ENCODE measurements at places on chromosomes 6 and 20. TPM values are rescaled to one million over a fixed set of nuclear protein-coding genes. Genes with fewer than 3 reads are reported as not detected.

DNA sequence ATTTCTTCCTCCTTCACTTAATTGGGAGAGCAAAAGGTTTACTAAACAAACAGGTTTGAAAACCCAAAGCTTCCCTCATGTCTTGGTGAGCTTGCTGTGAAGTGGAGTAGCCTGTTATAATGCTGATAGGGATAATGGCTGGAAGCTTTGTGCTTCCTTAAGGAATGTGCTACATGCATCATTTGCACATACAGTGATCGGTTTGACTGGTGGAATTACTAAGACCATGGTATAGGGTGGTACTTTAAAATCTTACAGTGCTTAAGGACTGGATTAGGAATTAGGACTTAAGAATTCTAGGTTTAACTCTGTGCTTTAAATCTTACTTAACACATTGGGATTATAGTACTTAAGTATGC lies 75.7 kb downstream of the ARID1B start:
- DNase-seq = no peak

- no peak for DNase-seq
Observed at GRCh38 chr6:164533045-164533362, 776.4 kb downstream of the C6orf118 start.

DNA sequence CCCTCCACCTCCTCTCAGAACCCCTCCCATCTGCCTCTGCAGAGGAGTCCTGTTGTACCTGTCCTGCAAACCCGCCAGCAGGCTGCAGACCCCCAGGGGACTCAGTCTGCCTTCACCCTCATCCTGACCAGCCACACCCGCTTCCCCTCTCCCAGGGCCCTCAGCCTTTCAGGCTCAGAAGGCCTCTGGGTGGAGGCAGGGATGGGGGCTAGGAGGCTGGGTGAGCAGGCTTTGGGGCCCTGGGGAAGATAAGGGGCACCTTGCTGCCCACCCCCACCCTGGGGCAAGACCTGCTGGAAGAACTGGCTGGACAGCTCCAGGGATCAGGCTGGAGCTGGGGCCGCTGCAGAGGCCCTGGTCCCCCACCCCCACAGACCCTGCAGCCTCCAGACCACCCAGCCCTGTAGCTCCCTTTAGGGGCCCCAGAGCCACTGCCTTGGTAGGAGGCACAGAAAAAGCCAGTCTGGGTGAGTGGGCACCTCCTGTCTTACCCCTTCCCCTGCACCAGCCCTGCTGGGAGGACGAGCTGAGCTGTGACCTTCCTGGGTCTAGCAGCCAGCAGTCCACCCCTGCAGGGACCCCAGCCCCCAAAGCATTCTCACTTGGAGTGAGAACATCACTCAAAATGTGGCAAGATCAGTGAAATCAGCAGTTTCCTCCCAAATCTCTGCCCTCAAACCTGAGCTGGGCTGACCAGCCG lies 5.2 kb downstream of the TEAD3 start:
- no peak for DNase-seq

The CARMIL1 gene
- total RNA-seq = 4.0 TPM

The MROH8 gene
- total RNA-seq = 1.8 TPM

The LY6G6F gene
- not detected for total RNA-seq

DNA sequence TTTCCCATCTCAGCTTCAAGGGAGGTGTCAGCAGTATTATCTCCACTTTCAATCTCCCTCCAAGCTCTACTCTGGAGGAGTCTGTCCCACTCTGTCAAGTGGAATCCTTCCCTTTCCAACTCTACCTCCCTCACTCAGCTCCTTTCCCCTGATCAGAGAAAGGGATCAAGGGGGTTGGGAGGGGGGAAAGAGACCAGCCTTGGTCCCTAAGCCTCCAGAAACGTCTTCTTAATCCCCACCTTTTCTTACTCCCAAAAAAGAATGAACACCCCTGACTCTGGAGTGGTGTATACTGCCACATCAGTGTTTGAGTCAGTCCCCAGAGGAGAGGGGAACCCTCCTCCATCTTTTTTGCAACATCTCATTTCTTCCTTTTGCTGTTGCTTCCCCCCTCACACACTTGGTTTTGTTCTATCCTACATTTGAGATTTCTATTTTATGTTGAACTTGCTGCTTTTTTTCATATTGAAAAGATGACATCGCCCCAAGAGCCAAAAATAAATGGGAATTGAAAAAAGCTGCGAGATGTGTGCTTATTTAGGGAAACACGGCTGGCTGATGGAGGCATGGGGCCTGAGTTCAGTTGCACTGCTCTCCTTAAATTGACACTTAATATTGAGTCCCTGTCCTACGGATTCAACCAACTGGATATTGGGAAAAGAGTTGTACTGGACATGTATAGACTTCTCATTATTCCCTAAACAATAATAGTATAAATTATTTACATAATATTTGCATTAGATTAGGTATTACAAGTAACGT lies 4.9 kb downstream of the TUBB start:
- DNase-seq = no peak

The MATN4 gene
- 0.15 TPM for total RNA-seq

- no peak for DNase-seq
Observed at GRCh38 chr6:165222315-165223025, 86.9 kb downstream of the C6orf118 start.

The CCN6 gene
- total RNA-seq = 3.0 TPM

- DNase-seq = no peak
Observed at GRCh38 chr20:42594011-42594410, 595.7 kb downstream of the PTPRT start.

- DNase-seq = no peak
Observed at GRCh38 chr6:113998811-113999210, 27.9 kb upstream of the HDAC2 start.

DNA sequence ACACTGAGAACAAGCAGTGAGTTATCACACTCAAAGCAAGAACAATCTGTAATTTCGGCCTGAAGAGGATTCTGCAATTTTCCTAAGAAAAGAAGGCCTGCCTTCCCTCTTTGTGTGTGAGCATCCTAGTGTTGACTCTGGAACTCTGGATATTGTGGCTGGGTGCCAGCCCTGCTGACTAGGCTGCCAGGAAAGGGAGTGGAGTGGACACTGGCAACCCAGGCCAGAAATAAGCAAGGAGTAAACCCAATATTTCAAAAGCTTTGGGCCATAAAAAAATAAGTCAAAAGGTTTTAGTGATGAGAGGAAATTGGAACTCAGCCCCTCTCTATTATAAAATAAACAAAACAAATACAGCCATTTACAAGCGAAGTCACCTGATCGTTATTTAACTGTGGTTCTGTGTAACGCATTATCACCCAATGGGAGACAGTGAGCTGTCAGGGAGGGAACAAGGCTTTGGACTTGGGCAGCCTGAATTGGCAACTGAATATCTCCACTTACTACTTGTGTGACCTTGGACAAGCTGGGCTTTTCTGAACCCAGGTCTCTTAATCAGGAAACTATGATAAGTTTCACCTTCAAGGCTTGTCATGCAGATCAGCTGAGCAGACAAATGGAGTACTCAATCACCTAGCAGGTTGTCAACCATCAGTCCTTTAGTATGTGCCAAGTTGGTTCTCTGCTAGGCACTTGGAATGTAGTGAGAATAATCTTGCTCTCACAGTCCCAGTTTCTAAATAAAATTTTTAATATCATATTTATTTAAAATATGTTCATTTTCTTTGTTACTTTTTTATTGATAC lies 196.2 kb downstream of the PAX1 start:
- no peak for DNase-seq

- no peak for DNase-seq
Observed at GRCh38 chr6:149154261-149154821, 163.2 kb upstream of the TAB2 start.

The SEMG1 gene
- total RNA-seq = not detected

GRCh38 chr20:51484141-51484815 lies 58.2 kb downstream of the NFATC2 start:
- DNase-seq = no peak

- DNase-seq = no peak
Observed at GRCh38 chr20:31666258-31667042, 28.7 kb downstream of the COX4I2 start.

The NRSN1 gene
- not detected for total RNA-seq

The KHDC1L gene
- not detected for total RNA-seq

The FLRT3 gene
- total RNA-seq = 0.67 TPM

GRCh38 chr6:89888138-89888514 lies 6.1 kb upstream of the GJA10 start:
- DNase-seq = no peak

GRCh38 chr20:2396241-2396814 lies 15.6 kb downstream of the TGM6 start:
- no peak for DNase-seq

DNA sequence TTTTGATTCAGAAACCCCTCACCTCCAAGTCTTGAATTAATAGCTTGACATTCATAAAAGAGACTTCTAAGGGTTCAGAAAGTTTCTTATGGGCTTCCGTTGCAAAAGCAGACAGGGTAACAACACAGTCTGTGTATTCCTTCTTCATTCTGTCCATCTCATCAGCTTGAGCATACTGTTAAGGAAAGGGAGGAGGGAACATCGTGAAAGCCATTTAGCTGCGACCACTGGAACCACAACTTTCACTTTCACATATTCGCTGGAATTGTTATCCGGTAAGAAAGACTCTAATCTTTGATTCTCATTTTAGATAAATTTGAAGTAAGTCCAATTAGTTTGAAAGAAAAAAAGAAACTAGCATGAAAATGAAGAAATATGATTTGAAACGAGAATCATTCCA lies 174.4 kb downstream of the SYNE1 start:
- no peak for DNase-seq

The ZNF184 gene
- total RNA-seq = 7.8 TPM

GRCh38 chr6:109298605-109299264 lies 83.5 kb downstream of the CD164 start:
- no peak for DNase-seq

DNA sequence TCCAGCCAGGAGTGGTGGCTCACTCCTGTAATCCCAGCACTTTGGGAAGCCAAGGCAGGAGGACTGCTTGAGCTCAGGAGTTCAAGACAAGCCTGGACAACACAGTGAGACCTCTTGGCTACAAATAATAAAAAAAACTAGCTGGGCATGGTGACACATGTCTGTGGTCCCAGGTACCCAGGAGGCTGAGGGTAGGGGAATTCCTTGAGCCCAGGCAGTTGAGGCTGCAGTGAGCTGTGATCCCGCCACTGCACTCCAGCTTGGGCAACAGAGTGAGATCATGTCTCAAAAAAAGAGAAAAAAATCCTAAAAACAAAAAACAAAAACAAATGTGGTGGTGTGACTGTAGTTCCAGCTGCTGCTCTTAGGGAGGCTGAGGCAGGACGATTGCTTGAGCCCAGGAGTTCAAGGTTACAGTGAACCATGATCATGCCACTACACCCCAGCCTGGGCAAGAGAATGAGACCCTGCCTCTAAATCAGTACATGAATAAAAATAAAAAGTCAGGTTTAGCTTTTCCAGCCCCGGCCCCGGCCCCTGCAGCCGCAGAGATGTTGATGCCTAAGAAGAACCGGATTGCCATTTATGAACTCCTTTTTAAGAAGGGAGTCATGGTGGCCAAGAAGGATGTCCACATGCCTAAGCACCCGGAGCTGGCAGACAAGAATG lies 13.5 kb upstream of the SNRPC start:
- no peak for DNase-seq

- no peak for DNase-seq
Observed at GRCh38 chr20:46118481-46119020, 437 bp downstream of the CD40 start.

The BCAS4 gene
- total RNA-seq = 34.8 TPM

- no peak for DNase-seq
Observed at GRCh38 chr20:9483131-9483530, 31.3 kb upstream of the LAMP5 start.

DNA sequence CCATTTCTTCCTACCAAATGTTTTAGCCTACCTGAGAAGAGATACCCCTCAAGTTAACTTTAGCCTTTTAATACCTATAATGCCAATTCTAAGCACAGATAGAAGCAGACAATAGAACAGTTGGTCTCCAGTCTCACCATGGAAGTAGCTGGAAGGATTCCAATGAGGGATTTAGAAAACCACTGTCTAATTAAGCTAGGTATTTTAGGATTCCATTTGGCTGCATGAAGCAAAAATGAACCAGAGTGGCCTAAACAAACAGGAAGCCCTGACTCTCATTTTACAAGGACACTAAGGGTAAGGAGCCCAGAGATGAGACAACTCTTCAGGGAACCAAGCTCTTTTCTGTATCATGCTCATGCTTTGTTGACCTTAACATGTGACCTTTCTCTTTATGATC lies 199.2 kb downstream of the ALDH8A1 start:
- DNase-seq = no peak

The PXDC1 gene
- 36.2 TPM for total RNA-seq

DNA sequence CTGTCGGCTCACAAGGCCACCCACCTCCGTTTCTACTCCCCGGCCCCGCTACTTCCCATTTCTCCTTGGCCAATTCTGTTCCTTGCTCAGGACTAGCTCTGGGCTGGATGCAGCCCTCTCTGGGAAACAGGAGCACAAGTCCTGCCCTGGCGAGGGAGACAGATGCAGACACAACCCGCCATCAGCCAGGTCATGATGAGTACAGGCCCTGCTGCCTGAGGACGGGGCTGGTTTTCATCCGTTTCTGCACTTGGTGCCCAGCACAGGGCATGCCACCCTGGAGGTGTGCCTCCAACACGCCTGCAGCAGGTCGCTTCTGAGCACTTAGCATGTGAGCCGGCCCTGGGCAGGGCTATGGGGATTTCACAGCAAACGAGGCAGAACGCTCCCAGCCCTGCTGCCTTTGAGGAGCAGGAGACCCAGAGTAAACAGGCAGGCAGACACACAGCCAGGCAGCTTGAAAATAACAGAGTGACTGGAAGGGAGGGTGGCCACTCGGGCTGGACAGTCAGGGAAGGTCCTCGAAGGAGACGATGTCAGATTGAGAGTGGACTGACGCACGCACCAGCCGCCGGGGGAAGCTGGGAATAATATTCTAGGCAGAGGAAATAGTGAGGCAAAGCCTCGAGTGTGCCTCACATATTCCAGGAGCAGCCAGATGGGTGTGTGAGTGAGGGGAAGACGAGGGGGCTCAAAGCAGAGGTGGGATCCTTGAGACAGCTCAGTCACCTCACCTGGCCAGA lies 21.2 kb upstream of the VSTM2L start:
- no peak for DNase-seq

GRCh38 chr20:63876489-63877036 lies 11.5 kb downstream of the TPD52L2 start:
- DNase-seq = no peak

DNA sequence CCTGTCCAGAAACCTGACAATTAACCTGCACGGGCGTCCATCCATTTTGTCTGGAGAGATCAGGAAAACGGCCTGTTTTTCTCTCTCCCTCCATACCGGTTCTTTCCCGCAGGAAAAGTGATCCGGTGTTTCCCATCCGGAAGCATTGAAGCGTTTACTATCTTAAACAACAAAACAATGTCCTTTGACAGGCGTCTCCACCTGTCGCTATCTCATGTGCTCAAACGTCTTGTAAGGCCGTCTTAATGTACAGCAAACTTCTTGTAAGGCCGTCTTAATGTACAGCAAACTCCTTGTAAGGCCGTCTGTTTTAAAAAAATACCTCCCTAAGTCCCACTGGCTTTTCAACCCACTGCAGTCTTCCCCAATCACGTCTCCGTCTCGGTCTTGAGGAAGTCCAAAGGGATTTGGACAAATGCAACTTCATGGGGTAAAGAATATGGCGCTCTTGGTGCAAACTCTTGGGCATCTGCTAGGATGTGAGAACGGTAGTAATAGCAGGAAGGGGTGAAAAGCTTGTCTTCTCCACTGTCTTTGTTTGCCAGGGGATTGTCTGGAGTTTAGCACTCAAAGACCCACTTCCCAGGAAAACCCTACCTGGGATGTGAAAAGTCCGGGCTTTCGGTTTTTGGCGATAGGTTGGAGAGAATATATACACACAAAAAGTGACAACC lies 29.9 kb upstream of the TRIM27 start:
- no peak for DNase-seq

The COL9A1 gene
- total RNA-seq = not detected
